Activated CD8-positive, alpha-beta T cell treated with anti-CD3 and anti-CD28 coated beads for 36 hours (primary cell): ENCODE measurements at places on chromosomes 5 and 9. TPM values are rescaled to one million over a fixed set of nuclear protein-coding genes. Genes with fewer than 3 reads are reported as not detected.

DNA sequence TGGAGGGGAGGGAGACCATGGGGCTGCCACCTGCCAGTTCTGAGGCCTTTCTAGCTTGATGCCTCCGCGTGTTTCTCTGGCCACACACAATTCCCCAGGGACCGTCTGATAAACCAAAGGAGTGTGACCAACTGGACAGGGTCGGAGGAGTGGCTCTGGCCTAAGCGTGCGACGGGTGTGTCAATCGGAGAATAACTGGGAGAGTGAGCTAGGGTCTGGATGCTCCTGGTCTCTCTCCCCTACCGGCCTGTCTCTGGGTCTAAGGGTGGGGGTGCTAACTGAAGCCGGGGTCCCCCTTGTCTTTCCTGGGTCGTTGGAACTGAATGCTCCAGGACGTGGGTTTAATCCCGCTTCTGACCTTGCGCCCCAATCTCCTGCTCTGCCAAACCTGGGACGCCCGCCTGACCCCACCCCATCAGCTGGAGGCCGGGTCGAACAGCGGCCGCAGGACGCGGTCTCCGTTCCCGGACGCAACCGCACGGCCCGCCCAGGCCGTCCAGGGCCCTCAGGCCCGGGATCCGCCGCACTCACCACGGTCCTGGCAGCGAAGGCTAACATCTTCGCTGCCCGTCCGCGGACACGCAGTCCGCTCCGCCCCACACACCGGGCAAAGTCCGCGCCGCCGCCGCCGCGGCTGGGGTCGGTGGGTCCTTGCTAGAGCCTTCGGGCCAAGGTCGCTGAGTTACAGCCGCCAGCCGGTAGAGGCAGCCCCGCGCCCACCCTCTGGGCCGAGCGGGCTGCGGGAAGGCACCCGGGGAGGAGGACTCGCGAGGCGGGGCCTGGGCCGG lies 447 bp downstream of the CRAT start:
- DNase-seq, result no peak
- H3K27ac ChIP-seq, result no peak overlapping the region
- H3K36me3 ChIP-seq, result peaks cover 4% of the 10 kb centered on the region
- H3K4me1 ChIP-seq, result peaks cover 26% of the 10 kb centered on the region
- H3K27me3 ChIP-seq, result no peaks in the 10 kb centered on the region

GRCh38 chr9:2396622-2397285 lies 224.8 kb upstream of the VLDLR start:
- H3K27ac ChIP-seq, result no peak overlapping the region
- peaks cover 5% of the 10 kb centered on the region for H3K27me3 ChIP-seq
- H3K4me3 ChIP-seq, result no peak overlapping the region

GRCh38 chr5:36703245-36703860 lies 96.9 kb downstream of the SLC1A3 start:
- H3K4me1 ChIP-seq, result no peaks in the 10 kb centered on the region
- H3K36me3 ChIP-seq, result peaks cover 2% of the 10 kb centered on the region
- DNase-seq, result no peak

LRRC70 gene
- total RNA-seq, result 0.45 TPM

GRCh38 chr9:120757026-120757913 lies 35.9 kb downstream of the FBXW2 start:
- no peaks in the 10 kb centered on the region for H3K27me3 ChIP-seq
- peaks cover 22% of the 10 kb centered on the region for H3K4me1 ChIP-seq
- H3K4me3 ChIP-seq, result no peak overlapping the region
- DNase-seq, result no peak

CATSPER3 gene
- total RNA-seq, result 0.32 TPM
